ENCODE measurements at places on chromosomes 5 and 9.

GRCh38 chr5:6704361-6704851, 8.8 kb upstream of the TENT4A start:
- no peak for DNase-seq

DNA sequence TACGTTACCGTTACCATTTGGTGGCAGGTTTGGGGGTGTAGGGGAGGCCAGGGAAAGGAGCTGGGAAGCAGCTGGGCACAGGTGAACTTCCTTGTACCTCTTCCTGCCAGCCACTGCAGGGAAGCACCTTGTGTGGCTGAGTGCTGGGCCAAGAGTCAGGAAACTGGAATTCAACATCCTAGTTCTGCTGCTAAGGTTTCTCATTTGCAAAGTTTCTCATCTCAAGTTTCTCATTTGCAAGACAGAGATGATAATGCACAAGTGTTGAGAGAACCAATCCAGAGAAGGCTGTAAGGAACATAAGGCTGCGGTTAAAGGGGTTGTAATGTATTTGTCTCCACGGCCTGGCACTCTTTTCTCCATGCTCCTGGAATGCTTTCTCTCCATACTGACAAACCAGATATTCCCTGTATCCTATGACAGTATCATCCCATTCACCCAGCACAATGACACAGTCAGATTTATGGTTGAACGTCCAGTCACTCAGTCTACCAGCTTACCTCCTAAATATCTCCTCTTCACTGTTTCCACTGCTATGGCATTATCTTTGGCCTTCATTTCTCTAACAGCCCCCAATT, 33.6 kb upstream of the LARP1 start:
- no peak for DNase-seq

DNA sequence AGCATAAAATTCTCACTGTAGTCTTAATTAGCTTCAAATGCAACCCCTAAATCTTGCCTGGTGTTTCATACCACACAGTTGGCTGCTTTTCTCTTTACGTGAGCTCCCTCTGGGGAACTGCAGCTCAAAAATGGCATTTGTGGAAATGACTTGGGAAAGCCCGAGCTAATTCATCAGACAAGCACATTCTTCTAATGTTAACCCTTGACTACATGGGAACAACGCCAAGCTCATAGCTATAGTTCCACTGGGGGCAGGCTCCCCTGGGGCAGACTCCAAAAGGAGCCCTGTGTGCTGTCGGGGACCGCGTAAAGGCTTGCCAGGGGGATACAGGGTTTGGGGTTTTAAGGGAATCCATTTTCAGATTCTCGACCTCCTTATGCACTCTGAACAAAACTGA, 301.4 kb upstream of the DAP start:
- no peak for DNase-seq

DNA sequence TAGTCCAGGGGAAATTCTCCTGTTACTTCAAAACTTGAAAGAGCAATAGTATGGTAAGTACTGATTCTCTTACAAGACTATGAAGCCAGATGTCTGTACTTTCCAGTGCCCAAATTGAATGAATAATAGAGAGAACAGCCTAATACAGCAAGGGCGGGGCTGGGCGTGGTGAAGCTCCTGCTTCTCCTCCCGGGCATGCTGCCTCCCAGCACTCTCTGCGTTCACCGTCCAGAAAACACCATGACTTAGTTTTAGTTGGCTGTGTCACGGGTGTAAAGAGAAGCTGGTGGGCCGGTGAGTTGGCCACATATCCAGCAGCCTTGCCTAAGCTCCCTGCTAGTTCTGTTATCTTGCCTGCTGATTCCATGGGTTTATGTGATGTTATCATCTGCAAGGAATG, 40.7 kb upstream of the ADAMTS2 start:
- DNase-seq: no peak

DNA sequence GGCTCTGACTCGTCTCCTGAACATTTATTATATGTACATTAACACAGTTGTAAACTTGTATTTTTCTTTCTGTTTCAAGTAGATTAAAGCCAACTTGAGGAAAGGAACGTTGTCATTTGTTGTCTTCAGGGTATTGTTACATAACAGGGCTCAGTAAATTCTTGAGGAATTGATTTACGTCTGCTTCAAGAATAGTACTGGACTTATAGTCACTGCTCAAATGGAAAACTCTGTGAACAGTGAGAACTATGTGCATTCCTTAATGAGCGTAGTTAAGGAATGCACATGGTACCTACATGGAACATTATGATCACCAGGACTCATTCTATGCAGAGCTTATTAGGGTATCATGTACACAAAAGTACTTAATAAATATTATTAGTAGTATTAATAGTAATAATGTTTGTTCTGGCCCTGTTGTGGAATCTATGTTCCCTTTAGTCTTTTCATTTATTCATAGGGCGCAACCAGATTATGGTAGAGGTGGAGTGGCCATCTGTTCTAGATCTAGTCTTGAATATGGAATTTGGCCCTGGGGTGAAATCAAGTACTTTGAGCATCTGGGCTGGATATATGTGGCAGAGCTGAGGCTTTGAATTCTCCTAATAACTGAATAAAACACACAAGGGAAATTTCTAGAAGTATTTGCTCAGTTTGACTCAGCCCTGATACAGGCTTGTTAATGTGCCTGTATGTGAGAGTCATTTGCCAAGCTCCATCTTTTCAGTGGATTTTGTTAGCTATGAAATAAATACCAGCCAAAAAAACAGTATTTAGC, 108.6 kb upstream of the SH3GL2 start:
- DNase-seq: no peak

DNA sequence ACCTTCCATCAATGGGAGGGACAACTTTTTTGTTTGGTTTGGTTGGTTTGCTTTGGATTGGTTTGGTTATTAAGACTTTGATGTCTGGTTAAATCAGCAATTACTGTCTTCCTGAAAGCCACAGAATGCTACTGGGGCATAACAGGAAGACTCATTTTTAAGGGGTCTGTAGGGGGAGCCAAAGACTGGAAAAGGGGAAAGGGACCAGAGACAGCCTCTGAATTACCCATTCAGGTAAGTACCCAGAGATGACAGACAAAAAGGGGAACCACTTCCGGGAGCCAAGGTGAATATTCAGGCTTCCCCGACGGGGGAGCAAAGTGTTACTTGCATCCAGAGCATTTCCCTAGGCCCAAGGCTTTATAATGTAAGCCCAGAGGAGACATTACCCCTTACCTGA, 4.6 kb upstream of the FEM1C start:
- no peak for DNase-seq

DNA sequence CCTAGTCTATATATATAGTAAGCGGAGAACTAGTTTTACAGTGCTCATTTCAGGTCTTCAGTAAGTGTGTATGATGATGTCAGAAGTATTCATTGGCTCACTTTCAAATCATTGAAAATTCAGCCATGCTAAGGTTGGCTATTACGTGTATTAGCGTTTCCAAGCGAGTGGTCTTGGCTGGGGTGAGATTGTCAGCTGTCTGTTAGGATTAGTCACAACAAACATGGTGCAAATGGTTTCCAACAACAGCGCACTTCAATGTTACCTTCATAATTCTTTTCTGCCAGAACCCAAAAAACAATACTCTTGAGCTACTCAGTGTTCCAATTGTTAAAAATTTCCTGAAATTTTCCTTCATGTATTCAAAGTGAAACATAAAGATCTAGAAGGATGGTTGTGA, 283.0 kb downstream of the AOPEP start:
- no peak for DNase-seq

DNA sequence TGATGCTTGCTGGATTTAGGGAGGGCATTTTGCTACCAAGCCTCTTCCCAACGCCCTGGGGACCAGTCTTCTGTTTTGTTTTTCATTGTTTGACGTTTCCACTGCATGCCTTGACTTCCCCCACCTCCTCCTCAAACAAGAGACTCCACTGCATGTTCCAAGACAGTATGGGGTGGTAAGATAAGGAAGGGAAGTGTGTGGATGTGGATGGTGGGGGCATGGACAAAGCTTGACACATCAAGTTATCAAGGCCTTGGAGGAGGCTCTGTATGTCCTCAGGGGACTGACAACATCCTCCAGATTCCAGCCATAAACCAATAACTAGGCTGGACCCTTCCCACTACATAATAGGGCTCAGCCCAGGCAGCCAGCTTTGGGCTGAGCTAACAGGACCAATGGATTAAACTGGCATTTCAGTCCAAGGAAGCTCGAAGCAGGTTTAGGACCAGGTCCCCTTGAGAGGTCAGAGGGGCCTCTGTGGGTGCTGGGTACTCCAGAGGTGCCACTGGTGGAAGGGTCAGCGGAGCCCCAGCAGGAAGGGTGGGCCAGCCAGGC, 23.0 kb downstream of the PCDHGC5 start:
- DNase-seq: no peak

GRCh38 chr5:134989266-134989830, 21.6 kb downstream of the CATSPER3 start:
- no peak for DNase-seq

GRCh38 chr9:33082538-33083326, 6.3 kb upstream of the SMU1 start:
- DNase-seq: no peak

- no peak for DNase-seq
Observed at GRCh38 chr5:52985306-52985705, 3.8 kb upstream of the ITGA2 start.

- no peak for DNase-seq
Observed at GRCh38 chr5:80268916-80269315, 13.1 kb upstream of the SERINC5 start.

DNA sequence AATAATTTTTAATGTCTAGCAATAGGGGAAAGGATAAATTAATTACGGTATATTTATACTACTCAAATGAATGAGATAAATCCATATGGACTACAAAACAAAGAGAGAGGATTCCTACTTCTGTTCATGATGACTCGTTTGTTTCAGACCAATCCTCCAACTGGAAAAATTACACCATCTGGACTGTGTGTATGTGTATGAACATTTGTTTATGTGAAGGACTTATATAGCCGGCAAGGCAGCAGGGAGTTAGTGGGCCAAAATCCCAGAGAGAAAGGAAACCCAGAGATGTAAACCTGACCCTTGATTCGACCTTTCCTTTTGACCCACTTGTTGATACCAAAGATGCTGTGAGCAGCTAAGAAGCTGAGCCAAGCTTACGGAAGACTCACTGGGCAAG, 20.1 kb downstream of the PDE6A start:
- DNase-seq: no peak
